ENCODE measurements at places on chromosomes 5 and 9.

DNA sequence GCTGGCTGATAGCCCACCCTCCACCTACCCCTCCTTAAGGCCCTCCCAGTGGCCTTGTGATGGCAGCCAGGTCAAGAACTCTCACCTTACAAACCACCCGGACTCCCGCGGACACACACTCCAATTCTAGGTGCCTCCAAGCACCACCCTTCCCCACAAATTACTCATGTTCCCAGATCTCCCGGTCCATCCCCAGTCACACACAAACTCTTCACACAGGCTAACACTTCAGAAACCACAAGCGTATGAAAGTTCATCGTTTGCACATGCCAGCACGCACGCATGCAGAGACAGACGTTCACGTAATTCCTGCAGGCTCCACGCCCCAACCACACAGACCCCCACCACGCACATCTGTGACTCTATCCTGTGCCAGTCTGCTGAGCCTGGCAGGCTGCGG is 18.0 kb downstream of the NR5A1 start:
- no peak for DNase-seq

DNA sequence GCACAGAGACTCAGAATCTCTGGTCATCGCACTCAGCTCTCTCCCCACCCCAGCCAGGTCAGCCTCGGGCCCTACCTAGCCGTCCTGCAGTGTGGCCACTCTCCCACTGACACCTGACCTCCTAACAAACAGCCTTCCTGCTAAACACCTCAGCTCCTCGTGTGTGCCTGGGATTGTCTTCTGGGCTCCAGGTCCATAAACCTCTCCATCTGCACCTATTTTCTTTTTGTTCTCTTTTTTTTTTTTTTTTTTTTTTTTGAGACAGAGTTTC is 193.6 kb downstream of the ROR2 start:
- DNase-seq = no peak

DNA sequence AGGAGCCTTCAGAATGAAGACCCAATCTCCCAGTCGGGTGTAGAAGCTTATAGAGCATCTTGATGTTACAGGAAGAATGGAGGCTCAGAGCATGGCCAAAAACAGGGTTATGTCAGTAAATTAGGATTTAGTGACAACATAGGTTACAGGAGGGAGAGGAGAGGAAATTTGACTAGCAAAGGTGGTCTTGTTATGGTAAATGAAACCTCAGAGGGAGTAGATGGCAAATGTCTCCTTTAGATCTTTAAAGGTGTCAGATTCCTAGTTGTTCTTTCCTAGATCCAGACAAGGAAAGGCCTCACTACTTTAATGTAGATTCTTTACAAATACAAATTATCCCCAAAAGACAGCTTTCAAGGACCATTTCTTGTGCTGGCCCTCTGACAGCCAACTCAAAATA is 465.0 kb downstream of the DMRTA1 start:
- DNase-seq = no peak

DNA sequence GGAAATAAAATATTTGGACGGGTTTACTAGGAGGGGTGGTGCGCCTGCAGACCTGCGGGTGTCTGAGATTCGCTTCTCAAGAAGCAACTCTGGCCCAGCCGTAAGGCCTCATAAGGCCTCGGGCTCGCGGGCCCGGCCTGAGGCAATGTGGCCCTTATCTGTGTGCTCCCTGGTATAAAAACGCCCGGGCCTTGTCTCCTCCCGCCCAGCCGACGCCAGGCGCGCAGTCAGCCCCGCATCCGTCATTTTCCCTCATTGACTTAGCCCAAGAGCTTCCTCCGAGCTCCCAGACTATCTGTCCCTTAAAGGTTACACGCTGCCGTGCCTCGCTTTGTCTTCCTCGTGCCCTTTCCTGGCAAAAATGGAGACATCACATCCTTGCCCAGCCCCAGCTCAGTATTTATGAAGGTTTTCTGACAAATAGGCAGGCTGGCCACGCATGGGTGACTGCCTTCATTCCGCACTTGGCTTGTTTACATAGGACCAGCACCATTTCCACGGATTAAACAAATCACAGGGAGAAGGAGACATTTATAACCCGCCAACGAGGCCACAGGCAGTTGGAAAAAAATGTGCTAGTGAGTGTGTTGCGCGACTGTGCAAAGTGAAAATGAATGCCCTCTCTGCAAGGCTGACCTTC is 74.5 kb upstream of the TBCA start:
- no peak for DNase-seq

- peak; percentile 11 for DNase-seq
Measured at GRCh38 chr5:154575546-154576428, 97.8 kb upstream of the HAND1 start.

DNA sequence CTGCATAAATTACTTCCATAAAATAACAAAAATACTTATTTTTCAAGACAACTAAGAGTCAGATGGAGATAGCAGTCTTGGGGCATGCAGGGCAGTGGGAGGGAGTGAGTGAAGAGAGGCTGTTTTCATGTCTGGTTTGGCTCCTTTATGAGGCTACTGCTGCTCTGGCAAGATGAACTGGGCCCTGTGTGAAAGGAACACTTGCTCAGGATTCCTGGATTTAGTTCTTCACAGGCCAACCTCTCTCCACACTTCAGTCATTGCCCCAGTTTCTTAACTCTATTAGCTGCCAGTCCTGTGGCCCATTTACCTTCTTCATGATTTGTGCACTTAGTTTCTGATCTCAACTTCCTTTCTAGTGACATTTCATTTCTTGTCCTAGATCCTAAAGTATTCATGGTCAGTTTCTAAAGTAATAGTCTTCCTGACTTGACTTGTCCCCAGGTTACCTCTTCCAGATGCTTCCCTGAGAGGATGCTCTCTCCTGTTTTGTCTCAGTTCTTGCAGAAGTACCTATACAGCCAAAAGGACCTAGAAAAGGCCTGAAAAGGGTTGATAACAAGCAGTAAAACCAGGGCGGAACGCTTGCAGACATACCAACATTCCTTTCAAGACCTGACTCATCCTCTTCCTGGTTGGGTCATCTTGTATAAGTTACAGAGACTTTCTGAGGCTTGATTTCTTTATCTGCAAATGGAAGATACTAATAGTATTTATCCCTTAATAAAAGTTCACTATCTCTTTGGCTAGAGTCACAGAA is 77.0 kb upstream of the ZFAND5 start:
- DNase-seq = peak; percentile 29

- DNase-seq = no peak
Measured at GRCh38 chr5:124554746-124555578, 191.5 kb downstream of the ZNF608 start.

GRCh38 chr9:128233817-128234406 is 30.7 kb downstream of the DNM1 start:
- no peak for DNase-seq

GRCh38 chr9:126521089-126521488 is 92.6 kb upstream of the LMX1B start:
- DNase-seq = no peak

GRCh38 chr5:73672132-73672531 is 46.1 kb downstream of the ARHGEF28 start:
- DNase-seq = no peak

- DNase-seq = no peak
Measured at GRCh38 chr5:150946351-150946905, 41.6 kb upstream of the ZNF300 start.

DNA sequence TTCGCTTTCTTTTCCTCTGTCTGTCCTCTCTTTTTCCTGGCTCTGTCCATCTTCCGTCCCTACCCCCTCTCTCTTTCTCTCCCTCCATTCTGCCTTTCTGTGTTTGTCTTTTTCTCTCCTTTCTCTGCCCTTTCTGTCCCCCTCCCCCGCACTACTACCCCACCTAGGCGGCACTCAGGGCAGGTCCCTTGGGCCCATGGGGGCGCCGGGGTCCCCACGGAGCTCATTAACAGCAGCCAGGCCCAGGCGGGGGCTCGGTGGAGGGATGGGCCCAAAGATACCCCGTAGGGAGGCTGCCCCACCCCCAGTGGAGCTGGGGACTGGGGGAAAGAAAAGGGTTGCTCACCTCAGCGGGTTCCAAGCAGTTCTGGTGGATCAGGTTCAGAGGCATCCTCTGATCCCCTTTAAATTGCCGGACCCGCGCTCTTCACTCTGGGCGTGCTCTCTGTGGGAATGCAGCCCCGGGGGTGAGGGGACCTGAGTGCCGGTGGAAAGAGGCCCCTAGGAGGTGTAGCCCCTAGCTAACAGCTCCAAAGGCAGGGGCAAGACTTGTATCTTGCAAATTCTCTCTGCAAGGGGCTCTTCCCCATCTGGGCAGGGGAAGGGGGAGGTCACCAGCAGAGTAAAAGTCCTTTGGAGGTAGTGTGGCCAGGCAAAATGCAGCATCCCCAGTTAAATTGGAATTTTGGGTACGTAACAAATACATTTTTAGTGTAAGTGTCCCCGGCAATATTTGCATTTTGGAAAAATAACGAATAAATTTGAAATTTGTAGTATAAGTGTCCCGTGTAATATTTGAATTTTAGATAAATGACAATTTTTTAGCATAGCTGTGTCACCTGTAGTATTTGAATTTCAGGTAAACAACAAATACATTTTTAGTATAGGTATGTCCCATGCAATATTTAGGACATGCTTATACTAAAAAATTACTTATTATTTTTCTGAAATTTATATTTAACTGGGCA is 7.4 kb downstream of the LHX2 start:
- no peak for DNase-seq

GRCh38 chr9:128809831-128810230 is 8.5 kb upstream of the ENDOG start:
- DNase-seq = no peak

- peak; percentile 45 for DNase-seq
Measured at GRCh38 chr9:120915854-120916470, 10.6 kb downstream of the TRAF1 start.

DNA sequence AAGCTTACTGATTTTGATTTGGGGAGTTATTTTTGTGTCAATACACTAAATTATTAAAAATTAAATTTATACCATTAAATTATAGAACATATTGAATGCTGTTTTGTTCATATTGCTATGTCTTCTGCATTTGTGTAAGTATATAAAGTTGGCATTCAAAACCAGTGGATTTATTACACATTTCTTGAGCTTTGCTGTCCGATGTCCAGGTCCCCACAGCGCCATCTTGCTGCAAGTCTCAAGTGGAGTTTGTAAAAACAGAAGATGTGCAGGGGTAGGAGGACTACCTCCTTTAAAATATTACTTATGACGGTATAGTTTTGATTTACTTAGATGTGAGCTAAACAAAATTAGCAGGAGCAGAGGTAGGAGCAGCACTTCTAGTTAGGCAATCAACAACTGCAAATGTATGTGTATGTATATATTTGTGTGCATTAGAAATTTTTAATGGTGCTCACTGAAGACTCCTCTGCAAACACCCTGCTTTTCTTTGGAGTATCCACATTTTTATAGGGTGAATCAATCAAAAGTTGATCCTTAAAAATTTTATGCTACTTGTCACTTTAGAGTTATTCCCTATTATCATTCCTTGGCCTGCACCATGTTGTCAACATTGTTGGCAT is 37.4 kb downstream of the CPEB4 start:
- DNase-seq = peak; percentile 3

DNA sequence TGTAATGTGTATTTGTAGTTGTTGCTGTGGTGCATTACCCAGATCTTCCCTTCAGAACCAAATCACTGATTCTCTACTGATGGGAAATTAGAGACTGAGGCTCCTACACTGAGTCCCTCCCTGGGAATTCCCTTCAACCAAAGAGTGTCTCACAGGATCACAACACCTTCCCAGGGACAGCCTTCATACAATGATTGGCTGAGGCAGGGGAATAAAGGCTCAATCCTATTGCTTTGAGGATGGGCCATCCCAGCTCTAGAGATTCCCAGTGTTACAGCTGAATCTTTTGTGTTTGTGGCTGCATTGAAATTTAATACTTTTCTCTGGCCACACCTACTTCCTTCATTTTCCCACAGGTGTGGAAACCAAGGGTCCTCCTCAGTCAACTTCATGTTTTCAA is 96.4 kb upstream of the ELL2 start:
- DNase-seq = no peak

GRCh38 chr9:110255463-110256379 is 586 bp downstream of the TXN start:
- peak; percentile 18 for DNase-seq

DNA sequence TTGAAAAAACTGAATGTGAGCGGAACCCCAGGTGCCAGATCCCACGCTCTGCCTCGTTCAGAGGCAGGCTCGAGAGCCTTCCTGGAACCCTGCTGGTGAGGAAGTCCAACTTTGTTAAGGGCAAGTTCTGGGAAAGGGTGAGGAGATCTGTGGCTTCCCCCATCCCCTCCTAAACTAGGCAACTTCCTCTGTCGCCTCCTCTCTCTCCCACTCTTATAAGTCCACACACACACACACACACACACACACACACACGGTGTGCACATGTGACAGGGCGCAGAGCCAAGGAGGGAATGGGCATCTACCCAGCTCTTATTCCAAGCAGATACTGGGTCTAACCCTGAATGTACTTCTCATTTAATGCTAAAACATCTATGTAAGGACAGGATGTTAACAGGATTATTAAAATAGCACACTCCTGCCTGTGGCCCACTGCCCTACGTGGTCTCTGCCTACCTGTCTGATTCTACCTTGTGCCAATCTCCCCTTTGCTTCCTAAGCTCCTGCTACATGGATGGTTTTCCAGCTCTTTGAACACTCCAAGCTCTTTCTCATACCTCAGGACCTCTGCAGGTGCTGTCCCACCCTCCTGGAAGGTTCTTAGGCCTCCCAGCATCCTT is 72.4 kb upstream of the FBXW11 start:
- DNase-seq = no peak

DNA sequence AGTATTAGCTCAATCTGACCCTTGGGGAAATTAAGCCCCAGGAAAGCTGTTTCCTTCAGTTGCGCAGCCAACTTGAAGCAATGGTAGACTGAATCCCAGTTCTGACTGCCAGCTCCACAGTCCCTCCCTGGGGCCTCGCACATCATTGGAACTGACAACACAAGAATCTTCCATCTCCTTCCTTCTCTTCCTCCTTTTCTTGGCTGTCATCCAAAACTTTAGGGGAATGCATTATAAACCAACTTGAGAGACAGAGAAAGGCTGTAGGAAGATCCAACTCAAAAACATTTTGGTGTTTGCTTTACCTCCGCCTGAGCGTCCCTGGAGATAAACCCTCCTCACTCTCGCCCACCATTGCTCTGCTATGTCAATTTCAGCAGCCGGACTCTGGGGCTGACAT is 16.6 kb downstream of the KCNIP1 start:
- no peak for DNase-seq

DNA sequence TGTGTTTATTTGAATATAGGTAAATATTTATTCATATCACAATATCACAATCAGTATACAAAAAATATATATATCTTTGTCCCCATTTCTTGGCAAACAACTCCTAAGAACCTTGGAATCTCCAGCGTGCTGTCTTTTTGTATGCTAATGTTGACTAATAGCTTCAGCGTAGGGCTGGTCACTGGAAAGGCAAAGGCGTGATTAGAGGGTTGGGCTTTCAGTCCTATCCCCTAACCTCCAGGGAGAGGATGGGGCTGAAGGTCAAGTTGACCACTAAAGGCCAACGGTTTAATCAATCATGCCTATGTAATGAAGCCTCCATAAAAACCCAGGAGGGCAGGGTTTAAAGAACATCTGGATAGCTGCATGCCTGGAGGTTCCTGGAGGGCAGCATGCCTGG is 79.6 kb upstream of the BNC2 start:
- DNase-seq = no peak

GRCh38 chr9:98766586-98766985 is 29.8 kb downstream of the ANKS6 start:
- no peak for DNase-seq

GRCh38 chr5:125257997-125258396 is 511.6 kb upstream of the ZNF608 start:
- no peak for DNase-seq

GRCh38 chr5:10556893-10557746 is 6.8 kb upstream of the ANKRD33B start:
- no peak for DNase-seq
